ENCODE measurements at places on chromosomes 2 and 18. TPM values are rescaled to one million over a fixed set of nuclear protein-coding genes. Genes with fewer than 3 reads are reported as not detected.

DNA sequence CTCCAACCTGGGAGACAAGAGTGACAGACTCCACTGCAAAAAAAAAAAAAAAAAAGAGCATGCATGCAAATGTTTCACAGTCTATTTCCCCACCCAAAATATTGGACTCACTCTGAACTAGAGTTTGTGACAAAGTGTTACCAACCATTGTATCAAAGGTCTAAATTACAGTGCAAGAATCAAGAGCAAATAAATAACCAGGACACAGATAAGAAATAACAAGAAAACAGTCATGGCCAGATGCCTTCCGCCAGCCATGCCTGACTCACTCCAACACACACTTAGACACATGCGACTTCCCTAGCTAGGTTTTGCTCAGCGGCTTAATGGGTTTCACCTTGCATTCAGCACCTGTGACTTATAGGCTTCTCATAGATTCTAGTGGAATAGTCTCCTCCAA is 62.8 kb downstream of the CYB5A start:
- H3K27me3 ChIP-seq, result peaks cover 5% of the 10 kb centered on the region
- no peaks in the 10 kb centered on the region for H3K4me1 ChIP-seq
- no peak overlapping the region for H3K27ac ChIP-seq
- no peaks in the 10 kb centered on the region for H3K36me3 ChIP-seq
- H3K4me3 ChIP-seq, result no peak overlapping the region

- peak; percentile 76 for DNase-seq
- peaks cover 23% of the 10 kb centered on the region for H3K4me1 ChIP-seq
- no peaks in the 10 kb centered on the region for H3K36me3 ChIP-seq
- no peak overlapping the region for H3K27ac ChIP-seq
- H3K4me3 ChIP-seq, result no peak overlapping the region
Measured at GRCh38 chr2:65382776-65383357, 49.5 kb downstream of the SPRED2 start.

DNA sequence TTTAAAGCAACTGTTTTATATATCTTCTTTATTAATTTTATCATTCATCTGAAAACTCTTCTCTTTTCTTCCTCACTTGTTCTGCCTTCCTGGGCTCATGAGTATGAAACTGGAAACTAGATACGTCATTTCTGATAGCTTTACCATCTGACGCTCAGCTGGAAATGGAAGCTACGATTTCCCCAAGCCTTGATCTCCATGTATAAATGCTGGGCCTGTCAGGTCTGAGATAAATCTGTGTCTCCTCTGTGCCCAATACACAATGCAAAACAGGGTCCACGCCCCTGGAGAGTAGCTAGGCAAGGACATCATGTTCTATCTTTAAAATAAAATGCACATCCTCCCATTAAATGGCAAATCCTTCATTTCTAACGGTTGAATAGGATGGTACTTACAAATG is 238.4 kb downstream of the AFF3 start:
- H3K27me3 ChIP-seq, result no peaks in the 10 kb centered on the region
- H3K27ac ChIP-seq, result no peak overlapping the region
- no peak overlapping the region for H3K4me3 ChIP-seq
- no peak for DNase-seq
- H3K36me3 ChIP-seq, result no peaks in the 10 kb centered on the region

- H3K27ac ChIP-seq, result no peak overlapping the region
- peaks cover 11% of the 10 kb centered on the region for H3K36me3 ChIP-seq
- no peak for DNase-seq
- H3K27me3 ChIP-seq, result no peaks in the 10 kb centered on the region
- H3K4me3 ChIP-seq, result no peak overlapping the region
- no peaks in the 10 kb centered on the region for H3K4me1 ChIP-seq
Measured at GRCh38 chr2:226891780-226892590, 56.1 kb downstream of the RHBDD1 start.

The HTR2B gene
- total RNA-seq, result 0.13 TPM

- no peak overlapping the region for H3K27ac ChIP-seq
- no peak overlapping the region for H3K4me3 ChIP-seq
- no peak for DNase-seq
- no peaks in the 10 kb centered on the region for H3K4me1 ChIP-seq
Measured at GRCh38 chr2:192148620-192149321, 46.0 kb downstream of the TMEFF2 start.

The RAMP1 gene
- total RNA-seq, result 9.6 TPM

DNA sequence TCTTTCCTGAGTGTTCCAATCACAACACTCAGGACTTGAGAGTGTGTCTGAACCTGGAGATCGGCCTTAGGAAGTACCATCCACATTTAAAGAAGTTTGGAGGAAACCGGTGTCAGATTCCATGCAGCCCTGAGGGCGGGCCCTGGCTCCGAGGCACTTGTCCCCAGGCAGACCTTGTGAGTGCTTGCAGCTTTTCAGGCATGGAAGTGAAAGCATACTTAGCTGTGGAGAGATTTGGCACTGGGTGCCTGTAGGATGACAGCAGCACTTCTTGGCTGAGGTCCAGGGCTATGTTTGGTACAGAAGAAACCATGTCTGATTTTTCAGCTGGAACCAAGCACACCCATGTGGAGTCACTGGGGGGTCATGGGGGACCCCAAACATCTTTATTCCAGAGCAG is 230.8 kb downstream of the SEPTIN10 start:
- no peak overlapping the region for H3K4me3 ChIP-seq
- H3K27ac ChIP-seq, result no peak overlapping the region
- no peaks in the 10 kb centered on the region for H3K36me3 ChIP-seq
- DNase-seq, result no peak

DNA sequence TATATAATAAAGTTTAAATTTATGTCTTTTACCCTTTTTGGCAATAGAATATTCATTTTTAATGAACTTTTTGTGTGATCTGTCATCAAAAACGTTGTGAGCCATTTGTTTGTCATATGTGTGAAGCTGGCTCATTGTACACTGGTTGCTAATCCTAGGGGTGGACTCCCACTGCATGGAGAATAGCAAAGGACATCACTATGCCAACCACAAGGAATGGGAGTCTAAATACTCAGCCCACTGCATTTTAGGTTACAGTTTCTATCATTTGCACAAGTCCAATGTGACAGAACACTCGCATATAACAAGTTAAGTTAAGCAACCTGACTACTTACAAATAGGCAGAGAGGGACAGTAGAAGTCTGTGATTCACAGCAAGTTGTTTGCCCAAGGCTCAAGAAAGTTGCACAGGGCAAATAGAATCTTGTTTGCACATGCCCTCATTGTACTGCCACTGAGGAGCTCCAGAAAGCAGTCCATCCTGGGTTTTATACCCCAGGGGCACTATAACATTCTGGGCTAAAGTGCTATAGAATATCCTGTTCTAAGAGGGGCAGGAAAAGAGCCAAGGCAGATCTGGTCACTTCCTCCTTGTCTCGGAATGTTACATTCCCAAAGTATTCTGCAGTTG is 545.9 kb upstream of the GCFC2 start:
- H3K27me3 ChIP-seq, result no peaks in the 10 kb centered on the region
- H3K4me1 ChIP-seq, result no peaks in the 10 kb centered on the region
- DNase-seq, result no peak
- H3K36me3 ChIP-seq, result no peaks in the 10 kb centered on the region
- H3K4me3 ChIP-seq, result no peak overlapping the region

GRCh38 chr18:76195601-76196000 is 299.4 kb downstream of the ZNF516 start:
- no peaks in the 10 kb centered on the region for H3K36me3 ChIP-seq
- H3K27ac ChIP-seq, result no peak overlapping the region
- H3K4me3 ChIP-seq, result no peak overlapping the region
- H3K4me1 ChIP-seq, result no peaks in the 10 kb centered on the region
- DNase-seq, result no peak

- no peaks in the 10 kb centered on the region for H3K4me1 ChIP-seq
- no peaks in the 10 kb centered on the region for H3K27me3 ChIP-seq
- no peak overlapping the region for H3K27ac ChIP-seq
- no peak for DNase-seq
Measured at GRCh38 chr2:175103191-175103590, 64.8 kb downstream of the ATF2 start.

The COL5A2 gene
- 1.6 TPM for total RNA-seq

The PSME4 gene
- 47.4 TPM for total RNA-seq

DNA sequence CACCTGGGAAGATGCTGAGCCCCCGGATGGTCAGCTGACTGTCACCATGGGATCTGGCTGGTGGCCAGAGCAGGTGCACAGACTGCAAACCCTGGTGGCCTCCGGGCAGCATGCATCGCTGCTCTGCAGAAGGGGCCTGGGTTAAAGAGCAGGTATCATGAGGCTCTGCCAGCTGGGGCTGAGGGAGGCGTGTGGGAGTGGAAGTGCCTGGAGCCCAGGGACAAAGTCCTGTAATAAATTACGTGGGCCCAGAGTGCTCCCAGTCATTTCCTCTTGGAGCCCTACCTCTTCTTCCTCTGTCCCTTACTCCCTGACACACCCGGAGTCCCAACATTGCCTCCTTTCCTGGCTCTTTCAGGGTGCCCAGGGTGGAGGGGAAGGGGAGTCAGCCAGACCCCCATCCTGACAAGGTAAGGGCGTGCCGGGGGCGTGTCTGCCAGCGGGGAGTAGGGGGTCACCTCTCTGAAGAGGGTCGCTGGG is at the start of gene MYO7B:
TSS of gene MYO7B (plus strand) at position 262 of the 480 bp plus-strand sequence. CDS start 24,040 bp downstream, outside the sequence.
- H3K4me3 ChIP-seq, result no peak within 1 kb of the TSS
- no peak for DNase-seq
- no peaks in the 10 kb centered on the region for H3K36me3 ChIP-seq
- H3K4me1 ChIP-seq, result no peaks in the 10 kb centered on the region

- no peak for DNase-seq
- H3K36me3 ChIP-seq, result no peaks in the 10 kb centered on the region
- H3K4me1 ChIP-seq, result no peaks in the 10 kb centered on the region
Measured at GRCh38 chr2:180191432-180192124, 184.5 kb upstream of the CWC22 start.

DNA sequence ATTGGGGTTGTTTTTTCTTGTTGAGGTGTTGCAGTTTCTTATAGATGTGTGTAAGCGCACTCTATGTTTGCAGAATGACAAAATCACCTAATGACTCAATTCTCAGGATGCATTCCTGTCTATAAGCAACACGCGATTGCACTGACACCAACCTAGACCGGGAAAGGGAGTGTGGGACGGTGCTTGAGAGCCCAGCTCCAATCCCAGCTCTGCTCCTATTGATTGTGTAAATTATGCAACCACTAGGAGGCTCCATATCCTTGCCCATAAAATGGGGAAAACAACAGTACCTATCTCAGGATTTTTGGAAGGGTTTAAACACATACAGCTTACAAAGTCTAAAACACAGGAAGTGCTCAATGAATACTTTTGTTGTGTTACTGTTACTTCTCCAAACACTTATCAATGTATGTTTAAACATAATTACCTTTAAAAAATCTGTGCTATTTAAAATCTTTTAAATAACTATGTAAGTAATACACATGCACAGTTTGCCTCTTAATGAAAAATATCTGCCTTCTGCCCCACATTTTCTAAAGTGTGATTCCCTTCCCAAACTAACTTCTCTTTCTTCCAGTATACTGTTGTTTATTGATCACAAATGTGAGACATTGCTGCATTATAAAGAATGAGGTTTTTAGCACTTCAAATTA is 132.5 kb downstream of the SPHKAP start:
- H3K4me1 ChIP-seq, result no peaks in the 10 kb centered on the region
- H3K27me3 ChIP-seq, result no peaks in the 10 kb centered on the region
- DNase-seq, result no peak
- no peak overlapping the region for H3K4me3 ChIP-seq

DNA sequence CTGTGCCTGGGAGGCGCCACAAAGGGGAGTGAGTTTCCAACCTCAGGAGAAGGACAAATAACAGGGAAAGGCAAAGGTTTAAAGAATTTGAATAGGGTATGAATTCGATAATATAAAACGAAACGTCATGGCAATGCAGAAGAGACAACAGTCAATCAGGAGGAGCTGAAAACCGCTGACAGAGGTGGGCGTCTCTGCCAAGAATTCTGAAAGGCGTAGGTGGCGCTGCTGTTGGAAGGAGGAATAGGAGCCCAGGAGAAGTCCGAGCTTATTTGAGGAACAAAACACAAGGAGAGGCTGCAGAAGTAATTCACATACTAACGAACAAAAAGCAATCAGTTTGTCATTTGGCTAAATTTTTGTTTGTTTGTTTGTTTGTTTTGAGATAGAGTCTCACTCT is 485.8 kb upstream of the POU3F3 start:
- no peak for DNase-seq
- no peaks in the 10 kb centered on the region for H3K36me3 ChIP-seq
- no peaks in the 10 kb centered on the region for H3K27me3 ChIP-seq
- no peak overlapping the region for H3K4me3 ChIP-seq
- no peaks in the 10 kb centered on the region for H3K4me1 ChIP-seq

The SGPP2 gene
- 2.7 TPM for total RNA-seq

The DCDC2C gene
- not detected for total RNA-seq

The GRB14 gene
- not detected for total RNA-seq

GRCh38 chr18:63683152-63683551 is 19.6 kb upstream of the SERPINB11 start:
- H3K27me3 ChIP-seq, result no peaks in the 10 kb centered on the region
- H3K36me3 ChIP-seq, result no peaks in the 10 kb centered on the region
- no peak overlapping the region for H3K27ac ChIP-seq
- no peak overlapping the region for H3K4me3 ChIP-seq

GRCh38 chr2:240432430-240432819 is 3.0 kb upstream of the GPC1 start:
- peaks cover 24% of the 10 kb centered on the region for H3K4me1 ChIP-seq
- no peak overlapping the region for H3K27ac ChIP-seq
- DNase-seq, result no peak
- H3K27me3 ChIP-seq, result peaks cover 25% of the 10 kb centered on the region

- H3K4me3 ChIP-seq, result no peak overlapping the region
- H3K27me3 ChIP-seq, result peaks cover 7% of the 10 kb centered on the region
- H3K4me1 ChIP-seq, result no peaks in the 10 kb centered on the region
- DNase-seq, result no peak
- H3K27ac ChIP-seq, result no peak overlapping the region
Measured at GRCh38 chr2:192151853-192152252, 42.9 kb downstream of the TMEFF2 start.

DNA sequence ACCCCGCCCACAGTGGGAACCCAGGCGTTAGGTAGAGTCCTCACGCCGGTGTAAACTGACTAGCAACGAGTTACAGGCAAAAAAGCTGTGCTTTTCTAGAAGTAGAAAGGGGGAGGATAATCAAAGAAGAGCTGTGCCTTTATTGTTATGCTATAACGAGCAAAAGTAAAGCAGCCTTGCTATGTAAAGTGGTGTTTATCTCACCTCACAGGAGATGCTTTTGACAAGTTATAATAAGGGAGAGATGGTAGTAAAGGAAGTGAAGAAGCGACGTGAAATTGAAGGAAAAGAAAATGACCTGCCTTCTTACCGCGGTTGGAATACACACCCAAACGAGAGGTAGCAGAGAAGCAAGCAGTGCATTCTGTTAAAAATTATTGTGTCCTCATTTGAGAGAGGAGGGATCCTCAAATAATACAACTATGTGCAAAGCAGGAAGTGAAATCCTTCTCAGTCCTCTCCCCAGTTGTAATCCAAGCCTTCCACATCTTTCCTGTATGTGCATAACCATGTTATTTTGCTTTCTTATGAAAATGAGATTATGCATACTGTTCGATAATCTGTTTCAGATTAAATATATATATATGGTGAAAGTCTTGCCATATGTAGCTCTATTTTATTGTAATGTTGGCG is 962 bp downstream of the TANK start:
- H3K36me3 ChIP-seq, result peaks cover 63% of the 10 kb centered on the region
- no peak for DNase-seq
- H3K4me1 ChIP-seq, result peaks cover 54% of the 10 kb centered on the region
- H3K27ac ChIP-seq, result peak overlapping the region; percentile 98
- H3K4me3 ChIP-seq, result peak overlapping the region; percentile 96

Measured in activated CD4-positive, alpha-beta memory T cell treated with anti-CD3 and anti-CD28 coated beads, Interleukin-2, amount 10 ng/mL, durations not matched to agents 7 days and 5 days (primary cell).